A549 treated with Mapracorat at 1 μM for 4 hours (cell line): ENCODE measurements at places on chromosomes 11 and 22. TPM values are rescaled to one million over a fixed set of nuclear protein-coding genes. Genes with fewer than 3 reads are reported as not detected.

The ARFGAP3 gene
- 18.7 to 23.2 TPM (median 22.4 TPM) in 5 replicates for total RNA-seq

The ANKK1 gene
- 0.07 TPM in 1 of 5 replicates, not detected in the others for total RNA-seq

The STK33 gene
- 3.9 to 5.8 TPM (median 4.2 TPM) in 5 replicates for total RNA-seq

The USP2 gene
- total RNA-seq, result 0.72 to 1.3 TPM (median 1.1 TPM) in 5 replicates

The PANX3 gene
- not detected in 5 replicates for total RNA-seq

The CLDN5 gene
- not detected in 5 replicates for total RNA-seq

The KRTAP5-1 gene
- total RNA-seq, result not detected in 5 replicates

The PNPLA3 gene
- total RNA-seq, result 0.45 to 1.6 TPM (median 0.99 TPM) in 5 replicates

The GAL3ST1 gene
- 7.0 to 11.7 TPM (median 11.1 TPM) in 5 replicates for total RNA-seq

The CDKN1C gene
- total RNA-seq, result 4.6 to 7.3 TPM (median 6.2 TPM) in 5 replicates

The PATE4 gene
- not detected in 5 replicates for total RNA-seq

The OR52K1 gene
- not detected in 5 replicates for total RNA-seq

The OR52N5 gene
- not detected in 5 replicates for total RNA-seq

The WT1 gene
- 5.0 to 5.8 TPM (median 5.3 TPM) in 5 replicates for total RNA-seq

The LRRC74B gene
- not detected in 5 replicates for total RNA-seq

The PNPLA5 gene
- total RNA-seq, result 0.06 TPM in 1 of 5 replicates, not detected in the others
